ENCODE measurements at places on chromosomes 12 and 14.

GRCh38 chr14:97312910-97313309 lies 515.7 kb downstream of the VRK1 start:
- no peaks in the 10 kb centered on the region for H3K4me1 ChIP-seq
- H3K36me3 ChIP-seq = no peaks in the 10 kb centered on the region
- no peak overlapping the region for H3K4me3 ChIP-seq
- H3K27me3 ChIP-seq = no peaks in the 10 kb centered on the region

DNA sequence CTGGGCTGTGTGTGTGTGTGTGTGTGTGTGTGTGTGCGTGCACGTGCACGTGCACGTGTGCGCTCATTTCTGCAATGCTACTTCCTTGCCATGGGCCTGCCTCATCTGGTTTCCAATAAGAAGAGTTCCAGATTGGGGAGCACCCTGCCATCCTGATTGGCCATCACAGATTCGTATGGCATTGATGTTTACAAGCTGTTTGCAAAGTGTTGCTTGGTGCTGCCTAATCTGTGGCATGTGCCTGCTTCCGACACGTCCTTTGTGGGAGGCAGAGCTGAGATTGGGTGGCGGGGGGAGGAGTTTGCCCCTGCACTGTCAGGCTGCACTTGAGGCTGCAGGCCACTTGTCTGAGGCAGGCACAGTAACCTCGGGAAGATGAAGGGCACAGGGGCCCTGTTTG lies 39.2 kb downstream of the SAMD4A start:
- no peaks in the 10 kb centered on the region for H3K27me3 ChIP-seq
- H3K27ac ChIP-seq = no peak overlapping the region
- no peaks in the 10 kb centered on the region for H3K36me3 ChIP-seq
- peaks cover 3% of the 10 kb centered on the region for H3K4me1 ChIP-seq

GRCh38 chr14:106459971-106460730 lies 933.8 kb downstream of the TMEM121 start:
- DNase-seq = no peak
- H3K4me3 ChIP-seq = no peak overlapping the region
- no peaks in the 10 kb centered on the region for H3K4me1 ChIP-seq
- H3K27ac ChIP-seq = no peak overlapping the region
- H3K27me3 ChIP-seq = no peaks in the 10 kb centered on the region
- H3K36me3 ChIP-seq = no peaks in the 10 kb centered on the region

DNA sequence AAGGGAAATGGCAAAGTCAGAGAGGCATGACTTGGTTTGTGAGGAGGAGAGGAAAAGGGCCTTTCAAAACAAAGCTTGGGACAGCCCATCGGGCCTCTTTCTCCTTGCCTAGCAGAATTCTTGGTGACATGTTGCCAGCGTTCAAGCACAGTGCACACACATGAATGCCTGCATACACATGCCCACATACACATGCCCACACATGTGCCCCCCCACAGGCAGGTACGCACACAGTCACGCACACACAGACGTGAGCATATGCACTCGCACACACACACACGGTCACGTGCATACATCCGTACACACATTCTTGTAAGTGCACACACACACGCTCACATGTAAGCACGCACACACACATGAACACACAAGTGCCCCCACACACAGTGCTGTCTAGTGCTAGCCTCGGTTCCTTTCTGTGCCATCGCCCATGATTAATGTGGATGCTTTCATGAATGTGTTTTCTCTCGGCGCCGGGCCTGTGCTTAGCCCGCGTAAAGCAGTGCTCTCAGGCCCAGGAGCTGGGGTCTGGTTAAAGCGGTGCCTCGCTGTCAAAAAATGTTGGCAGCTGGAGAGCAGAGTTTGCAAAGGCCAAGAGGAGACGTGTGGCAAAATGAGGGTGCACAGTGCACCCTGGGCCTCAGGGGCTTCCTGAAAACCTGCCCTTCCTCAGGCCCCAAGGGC lies 328.8 kb upstream of the DIO3 start:
- DNase-seq = no peak
- no peak overlapping the region for H3K27ac ChIP-seq
- H3K4me3 ChIP-seq = no peak overlapping the region
- H3K27me3 ChIP-seq = no peaks in the 10 kb centered on the region

- peak; percentile 64 for DNase-seq
- peak within 1 kb of the TSS; percentile 27 for H3K27ac ChIP-seq
- no peaks in the 10 kb centered on the region for H3K27me3 ChIP-seq
- H3K4me3 ChIP-seq = peak within 1 kb of the TSS; percentile 50
- H3K4me1 ChIP-seq = peaks cover 24% of the 10 kb centered on the region
- no peaks in the 10 kb centered on the region for H3K36me3 ChIP-seq
These were observed at the start of gene TRPV4 for GRCh38 chr12:109833307-109834189. Gene TRPV4 (minus strand): TSS chr12:109833398. CDS start chr12:109814796, 18,602 bp downstream.
